ENCODE measurements at places on chromosomes 5 and 9.

DNA sequence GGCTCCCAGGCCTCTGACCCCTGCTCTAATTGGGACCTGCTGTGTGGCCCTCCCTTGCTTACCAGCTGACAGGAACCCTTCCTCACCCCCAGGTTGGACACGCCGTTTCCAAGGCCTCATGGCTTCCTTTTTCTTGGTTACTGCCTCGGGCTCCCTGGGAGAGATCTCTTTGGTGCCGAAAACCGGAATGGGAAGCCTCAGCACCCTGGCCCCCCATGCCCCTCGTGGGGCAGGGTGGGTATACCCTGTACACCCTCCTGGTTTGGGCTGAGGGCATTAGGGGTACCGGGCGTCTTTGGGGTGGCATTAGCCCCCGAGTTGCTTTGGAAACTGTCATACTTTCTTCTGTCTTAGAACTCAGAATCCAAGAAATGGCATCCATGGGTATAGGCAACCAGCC lies 10.1 kb upstream of the LRRC14B start:
- no peak for DNase-seq

DNA sequence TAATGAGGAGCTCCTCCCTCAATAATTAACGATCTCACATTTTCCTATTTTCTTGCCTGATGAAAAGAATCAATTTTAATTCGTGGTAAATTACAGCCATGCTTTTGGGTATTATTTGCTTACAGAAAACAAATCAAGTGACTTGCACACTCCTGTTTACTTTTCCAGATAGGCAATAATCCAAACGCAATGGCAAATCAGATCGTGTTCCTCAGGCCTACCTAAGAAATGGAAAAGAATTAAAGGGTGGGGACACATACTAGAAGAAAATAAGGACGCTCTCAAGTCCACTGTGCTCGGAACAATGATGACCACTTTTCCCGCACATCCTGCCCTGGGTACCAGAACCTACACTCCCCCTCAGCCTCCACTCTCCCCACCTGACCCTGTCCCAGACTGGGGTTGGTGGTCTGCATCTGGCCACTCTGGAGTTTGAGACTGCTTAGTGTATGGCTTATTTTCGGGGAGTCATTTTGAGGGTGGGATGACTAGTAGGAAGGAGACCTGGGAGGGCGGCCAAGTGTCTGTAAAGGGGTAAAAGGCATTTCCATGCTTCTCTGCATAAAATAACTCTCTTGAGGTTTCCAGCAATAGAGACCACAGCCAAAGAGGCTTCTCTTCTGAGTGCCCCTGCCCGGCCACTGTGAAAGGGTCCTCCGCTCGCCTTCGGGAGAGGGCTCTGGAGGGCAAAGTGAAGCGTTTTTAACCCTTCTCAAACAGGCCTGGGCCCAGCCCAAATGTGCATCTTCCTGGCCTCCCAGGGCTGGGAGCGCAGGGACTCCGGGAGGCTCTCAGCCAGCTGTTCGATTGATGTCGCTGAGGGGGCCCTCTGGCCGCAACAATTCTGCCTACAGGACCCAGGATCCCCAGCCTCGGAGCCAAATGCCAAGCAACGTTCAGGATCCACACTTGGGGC lies 4.5 kb upstream of the OTP start:
- DNase-seq = no peak

DNA sequence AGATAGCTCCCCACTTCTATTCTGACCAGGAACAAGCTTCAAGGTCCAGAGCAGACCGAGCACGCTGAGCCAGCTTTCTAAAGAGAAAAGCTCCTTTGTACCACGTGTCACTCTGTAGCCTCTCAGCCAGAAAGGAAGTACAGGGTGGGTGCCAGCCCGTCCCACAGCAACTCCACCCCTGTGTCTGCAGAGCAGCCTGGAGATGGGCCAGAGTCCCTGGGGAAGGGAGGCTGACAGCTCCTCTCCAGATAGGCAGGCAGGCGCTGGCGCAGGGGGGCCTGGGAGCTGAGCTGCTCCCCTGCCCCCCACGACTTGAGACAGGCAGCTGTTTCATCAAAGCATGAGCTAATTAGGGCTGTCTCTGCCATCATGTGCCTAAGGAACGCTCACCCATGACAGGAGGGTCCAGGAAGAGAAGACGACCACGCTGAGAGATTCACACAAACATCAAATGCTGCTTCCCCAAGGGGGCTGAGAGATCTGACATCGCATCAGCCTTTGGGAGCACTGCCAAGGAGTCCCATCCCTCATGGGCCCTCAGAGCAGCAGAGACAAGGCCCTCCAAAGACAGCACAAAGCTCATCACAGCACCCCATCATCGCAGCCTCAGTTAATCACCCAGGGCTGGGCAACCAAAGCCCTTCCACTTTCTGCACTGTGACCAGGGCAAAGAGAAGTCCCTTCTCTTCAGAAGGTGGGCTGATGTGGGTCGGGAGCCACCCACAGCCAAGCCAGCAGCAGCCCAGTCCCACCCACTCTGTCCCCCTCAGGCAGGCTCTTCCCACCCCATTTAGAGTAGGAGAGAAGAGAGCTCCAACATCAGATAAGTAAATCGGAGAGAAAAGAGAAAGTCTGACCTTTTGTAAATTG lies 78.5 kb upstream of the LRRTM2 start:
- DNase-seq = peak; percentile 27

DNA sequence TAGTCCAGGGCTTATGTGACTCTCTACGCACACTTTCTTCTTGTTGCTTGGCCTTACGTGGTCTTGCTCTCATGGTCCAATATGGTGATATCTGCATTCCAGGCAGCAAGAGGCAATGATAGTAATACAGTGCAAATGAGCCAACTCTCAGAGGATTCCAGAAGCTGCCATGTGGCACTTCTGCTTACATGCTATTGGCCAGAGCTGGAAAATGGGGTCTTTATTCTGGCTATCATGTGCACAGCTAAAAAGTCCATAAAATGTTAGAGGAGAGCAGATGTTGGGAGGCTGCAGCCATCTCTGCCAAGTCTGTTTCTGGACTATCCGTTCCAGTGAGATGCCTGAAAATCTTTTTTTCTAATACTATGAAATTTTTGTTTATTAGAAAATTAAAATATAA lies 2.9 kb upstream of the SEPTIN8 start:
- DNase-seq = no peak
